ENCODE measurements at places on chromosomes 4 and X. TPM values are rescaled to one million over a fixed set of nuclear protein-coding genes. Genes with fewer than 3 reads are reported as not detected.
A peak's percentile ranks its signal among the peaks of the same experiment; 100 is the strongest.

The NXF3 gene
- not detected for total RNA-seq

The PAGE4 gene
- not detected for total RNA-seq

The SLC10A4 gene
- total RNA-seq = not detected

The GABRE gene
- not detected for total RNA-seq

DNA sequence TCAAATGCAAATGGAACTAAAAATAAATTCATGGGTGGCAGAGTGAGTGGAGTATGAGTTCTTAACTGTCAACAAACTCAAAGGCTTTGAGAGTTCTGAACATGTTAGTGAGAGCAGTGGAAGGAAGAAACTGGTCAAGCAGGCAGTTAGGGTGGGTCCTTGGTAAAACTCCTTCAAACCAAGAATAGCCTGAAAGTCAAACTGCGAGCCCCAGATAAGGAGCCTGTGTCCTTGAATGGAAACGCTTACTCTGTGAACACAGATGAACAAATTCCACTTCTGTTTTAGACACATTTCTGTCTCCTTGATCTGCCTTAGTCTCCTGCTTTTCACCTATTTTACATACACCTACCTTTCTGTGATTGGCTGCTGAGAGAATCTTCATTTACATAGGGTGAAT is 129.4 kb upstream of the PCDH18 start:
- H3K4me3 ChIP-seq = no peak overlapping the region
- no peaks in the 10 kb centered on the region for H3K4me1 ChIP-seq
- DNase-seq = no peak
- no peaks in the 10 kb centered on the region for H3K36me3 ChIP-seq

DNA sequence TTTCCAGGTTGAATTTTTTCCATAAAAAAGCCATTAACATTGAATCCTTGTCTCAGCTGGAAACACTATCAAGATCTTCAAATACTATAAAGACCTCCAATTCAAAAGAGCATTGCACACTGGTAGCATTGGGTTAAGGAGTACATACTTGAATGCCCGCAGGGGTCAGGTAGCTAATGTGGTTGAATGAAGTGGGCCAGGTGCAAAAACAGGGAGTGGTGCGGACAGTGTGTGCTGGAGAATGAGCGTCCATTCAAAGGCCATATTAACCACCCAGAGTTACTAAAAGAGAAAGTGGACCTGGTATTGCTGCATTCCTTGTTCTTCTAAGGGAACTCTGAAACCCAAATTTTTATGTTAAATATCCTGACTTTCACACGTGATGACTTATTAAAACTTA is 91.6 kb downstream of the NYX start:
- no peak overlapping the region for H3K27ac ChIP-seq
- H3K36me3 ChIP-seq = no peaks in the 10 kb centered on the region
- H3K27me3 ChIP-seq = peaks cover 5% of the 10 kb centered on the region
- no peaks in the 10 kb centered on the region for H3K4me1 ChIP-seq

GRCh38 chr4:83221897-83222441 is 62.6 kb downstream of the COQ2 start:
- H3K27me3 ChIP-seq = peaks cover 6% of the 10 kb centered on the region
- peaks cover 1% of the 10 kb centered on the region for H3K36me3 ChIP-seq
- no peak overlapping the region for H3K4me3 ChIP-seq
- H3K27ac ChIP-seq = no peak overlapping the region

- H3K27ac ChIP-seq = no peak overlapping the region
- no peak overlapping the region for H3K4me3 ChIP-seq
- DNase-seq = no peak
- peaks cover 10% of the 10 kb centered on the region for H3K27me3 ChIP-seq
These were observed 6.9 kb upstream of the HDAC6 start for GRCh38 chrX:48794911-48795515.

- no peak for DNase-seq
- H3K27me3 ChIP-seq = peaks cover 18% of the 10 kb centered on the region
- no peaks in the 10 kb centered on the region for H3K36me3 ChIP-seq
- H3K27ac ChIP-seq = no peak overlapping the region
These were observed 25.9 kb upstream of the GUCY1A1 start for GRCh38 chr4:155640751-155641150.

DNA sequence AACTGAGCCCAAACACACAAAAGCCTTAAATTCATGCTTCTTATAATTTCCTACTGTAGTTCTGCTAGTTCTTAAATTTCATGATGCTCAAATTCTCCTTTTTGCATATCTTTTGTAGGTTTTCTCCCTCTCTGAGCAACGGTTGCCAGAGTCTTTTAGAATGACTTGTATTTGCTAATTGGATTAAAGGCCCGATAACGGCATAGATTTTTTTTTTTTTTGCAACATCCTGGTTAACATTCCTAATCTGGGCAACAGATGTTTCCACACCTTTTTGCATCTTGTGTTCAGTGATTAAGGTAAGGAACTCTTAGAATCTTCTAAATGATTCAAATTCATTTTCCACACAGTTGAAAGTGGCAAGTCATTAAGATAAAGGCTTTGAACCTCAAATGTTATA is 66.3 kb upstream of the ADGRG2 start:
- no peak for DNase-seq
- no peak overlapping the region for H3K27ac ChIP-seq
- H3K4me1 ChIP-seq = no peaks in the 10 kb centered on the region
- H3K27me3 ChIP-seq = no peaks in the 10 kb centered on the region
- H3K4me3 ChIP-seq = no peak overlapping the region

- H3K27me3 ChIP-seq = peaks cover 20% of the 10 kb centered on the region
- no peak overlapping the region for H3K4me3 ChIP-seq
- no peak overlapping the region for H3K27ac ChIP-seq
- H3K4me1 ChIP-seq = peaks cover 9% of the 10 kb centered on the region
- H3K36me3 ChIP-seq = no peaks in the 10 kb centered on the region
These were observed 3.5 kb downstream of the FAT1 start for GRCh38 chr4:186719925-186720694.

DNA sequence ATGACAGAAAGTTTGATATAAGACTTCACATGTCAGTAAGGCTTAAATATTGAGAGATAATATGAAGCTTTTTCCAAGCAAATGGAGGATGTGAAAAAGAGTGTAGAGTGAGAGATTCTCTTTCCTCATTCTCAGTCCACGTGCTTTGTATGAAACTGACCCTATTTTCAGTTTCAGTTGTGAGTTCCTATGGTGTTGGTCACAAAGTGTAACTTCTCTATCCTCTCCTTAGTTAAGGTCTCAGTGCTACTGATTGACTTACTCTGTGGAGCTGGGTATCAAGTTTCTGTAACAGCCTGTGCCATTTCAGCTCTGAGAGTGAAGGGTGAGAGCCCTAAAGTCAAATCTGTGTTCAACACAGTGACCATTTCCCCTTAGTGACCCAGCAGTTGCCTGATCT is 277.2 kb downstream of the EPHA5 start:
- no peaks in the 10 kb centered on the region for H3K36me3 ChIP-seq
- no peaks in the 10 kb centered on the region for H3K27me3 ChIP-seq
- H3K27ac ChIP-seq = no peak overlapping the region
- no peak for DNase-seq
- H3K4me1 ChIP-seq = no peaks in the 10 kb centered on the region

GRCh38 chr4:24404281-24404680 is 180.1 kb downstream of the DHX15 start:
- peaks cover 11% of the 10 kb centered on the region for H3K27me3 ChIP-seq
- no peaks in the 10 kb centered on the region for H3K36me3 ChIP-seq
- DNase-seq = no peak
- no peak overlapping the region for H3K4me3 ChIP-seq
- H3K27ac ChIP-seq = no peak overlapping the region

- no peak overlapping the region for H3K4me3 ChIP-seq
- peaks cover 6% of the 10 kb centered on the region for H3K27me3 ChIP-seq
- DNase-seq = no peak
These were observed 35.2 kb upstream of the PHEX start for GRCh38 chrX:21996872-21997455.

DNA sequence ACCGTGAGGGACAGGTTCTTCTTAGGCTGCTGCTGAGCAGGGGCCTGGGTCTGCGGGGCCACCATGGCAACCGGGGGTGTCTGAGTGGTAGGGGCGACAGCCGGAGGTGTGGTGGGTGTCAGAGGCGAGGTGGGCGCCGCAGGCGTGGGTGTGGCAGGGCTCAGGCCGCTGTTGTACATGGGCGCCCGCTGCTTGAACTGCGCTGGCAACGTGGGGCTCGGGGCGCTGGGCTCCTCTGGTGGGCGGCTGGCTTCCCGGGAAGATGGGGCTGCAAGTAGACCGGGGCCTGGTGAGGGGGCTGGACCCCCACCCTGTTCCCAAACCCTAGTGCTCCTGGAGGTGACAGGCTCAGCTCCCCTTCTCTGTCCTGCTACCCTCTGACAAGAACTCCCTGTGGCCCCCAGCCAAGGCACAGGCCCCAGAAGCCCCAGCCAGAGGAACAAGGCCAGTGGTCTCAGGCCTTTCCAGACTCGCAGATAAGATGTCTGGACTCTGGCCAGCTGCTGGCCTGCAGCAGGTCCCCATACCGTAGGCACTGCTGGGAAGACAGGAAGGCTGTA is 24.8 kb downstream of the NELFA start:
- H3K4me3 ChIP-seq = no peak overlapping the region
- no peaks in the 10 kb centered on the region for H3K4me1 ChIP-seq
- H3K27ac ChIP-seq = no peak overlapping the region
- no peak for DNase-seq
- peaks cover 19% of the 10 kb centered on the region for H3K36me3 ChIP-seq
- no peaks in the 10 kb centered on the region for H3K27me3 ChIP-seq

DNA sequence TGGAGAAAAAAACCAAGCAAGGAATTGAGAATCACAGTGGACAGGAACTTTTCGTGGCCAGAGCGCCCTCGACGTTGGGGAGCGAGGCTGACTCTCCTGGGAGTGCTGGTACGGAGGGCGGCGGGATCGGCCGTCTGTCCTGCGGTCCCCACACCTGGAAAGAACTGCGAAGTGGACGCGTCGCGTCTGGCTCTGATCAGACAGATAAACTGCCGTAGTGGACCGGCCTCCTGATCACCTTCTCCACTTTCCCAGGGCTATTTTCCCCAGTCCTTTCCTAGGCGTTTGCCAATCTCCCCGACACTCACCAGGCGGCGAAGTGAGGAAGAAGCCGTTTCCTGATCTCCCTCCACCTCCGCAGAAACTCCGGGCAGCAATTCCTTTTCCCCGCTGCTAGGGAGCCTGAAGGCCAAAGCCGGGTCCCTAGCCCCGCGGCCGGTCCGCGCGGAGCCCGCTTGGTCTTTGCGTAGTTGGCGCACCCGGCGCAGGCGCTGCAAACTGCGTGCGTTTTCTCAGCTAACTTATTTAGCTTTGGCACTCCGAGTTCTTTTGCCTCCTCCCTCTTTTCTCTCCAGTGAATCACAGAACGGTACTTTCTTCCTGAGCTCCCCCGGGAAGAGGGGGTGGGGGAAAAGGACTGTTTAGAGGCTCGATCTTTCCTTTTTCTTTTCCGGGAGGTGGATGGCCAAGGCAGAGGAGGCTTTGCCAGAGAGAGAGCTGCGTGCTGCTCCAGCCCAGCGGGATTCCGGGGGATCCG is at the start of gene ARSJ:
Gene ARSJ, minus strand, starts transcription at position 500 of the 757 bp plus-strand sequence. CDS start 813 bp downstream, outside the sequence.
- DNase-seq = peak; percentile 12
- no peaks in the 10 kb centered on the region for H3K36me3 ChIP-seq
- H3K27me3 ChIP-seq = peaks cover 42% of the 10 kb centered on the region
- H3K4me1 ChIP-seq = peaks cover 19% of the 10 kb centered on the region
- peak within 1 kb of the TSS; percentile 83 for H3K4me3 ChIP-seq

DNA sequence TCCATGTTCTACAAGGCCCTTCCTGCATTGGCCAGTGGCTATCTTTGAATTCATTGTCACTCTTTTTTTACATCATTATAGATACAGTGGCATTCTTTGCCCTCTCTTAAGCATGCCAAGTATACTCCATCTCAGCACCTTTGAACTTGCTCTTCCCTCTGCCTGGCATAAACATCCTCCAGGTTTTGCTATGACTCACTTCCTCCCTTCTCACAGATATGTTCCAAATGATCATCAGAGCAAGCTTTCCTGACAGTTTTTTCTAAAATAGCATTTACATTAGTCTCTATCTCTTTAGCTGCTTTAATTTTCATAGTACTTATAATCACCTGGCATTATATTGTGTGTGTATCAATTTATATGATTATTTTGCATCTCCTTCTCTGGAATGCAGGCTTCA is 553.3 kb upstream of the MAGEB2 start:
- peaks cover 6% of the 10 kb centered on the region for H3K27me3 ChIP-seq
- no peaks in the 10 kb centered on the region for H3K36me3 ChIP-seq
- no peak overlapping the region for H3K4me3 ChIP-seq

DNA sequence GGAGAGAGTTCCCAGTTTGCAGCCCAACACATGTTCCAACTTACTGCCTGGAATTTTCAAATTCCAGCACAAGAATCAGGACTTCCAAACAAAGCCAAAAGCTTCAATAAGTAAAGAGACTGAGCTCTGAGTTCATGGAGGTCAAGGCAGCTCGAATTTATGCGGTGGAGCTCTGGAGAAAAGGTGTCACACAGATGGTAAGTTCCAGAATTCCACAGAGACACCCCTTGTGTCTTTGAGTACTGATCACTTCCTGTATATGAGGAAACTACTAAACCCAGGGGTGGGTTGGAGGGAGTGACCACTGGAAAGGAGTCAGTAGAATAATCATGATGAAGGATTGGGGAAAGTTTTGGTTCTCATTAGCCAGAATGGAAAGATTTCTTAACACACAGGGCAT is 118.5 kb upstream of the GUCY1A1 start:
- no peak for DNase-seq
- H3K27ac ChIP-seq = no peak overlapping the region
- no peaks in the 10 kb centered on the region for H3K36me3 ChIP-seq
- H3K4me1 ChIP-seq = no peaks in the 10 kb centered on the region

- peaks cover 4% of the 10 kb centered on the region for H3K36me3 ChIP-seq
- peak overlapping the region; percentile 90 for H3K4me3 ChIP-seq
- H3K4me1 ChIP-seq = peaks cover 34% of the 10 kb centered on the region
- peak; percentile 40 for DNase-seq
- peaks cover 54% of the 10 kb centered on the region for H3K27me3 ChIP-seq
These were observed 18.6 kb downstream of the TRIM2 start for GRCh38 chr4:153222707-153223426.
